Activated naive CD4-positive, alpha-beta T cell treated with anti-CD3 and anti-CD28 coated beads, Interleukin-2, amount 10 ng/mL, durations not matched to agents 7 days and 5 days (primary cell): ENCODE measurements at places on chromosomes 6 and 20.

GRCh38 chr6:25359191-25359861 lies 80.2 kb downstream of the CARMIL1 start:
- no peaks in the 10 kb centered on the region for H3K27me3 ChIP-seq
- H3K4me3 ChIP-seq: no peak overlapping the region
- no peaks in the 10 kb centered on the region for H3K36me3 ChIP-seq
- no peak overlapping the region for H3K27ac ChIP-seq
- DNase-seq: no peak
- no peaks in the 10 kb centered on the region for H3K4me1 ChIP-seq

DNA sequence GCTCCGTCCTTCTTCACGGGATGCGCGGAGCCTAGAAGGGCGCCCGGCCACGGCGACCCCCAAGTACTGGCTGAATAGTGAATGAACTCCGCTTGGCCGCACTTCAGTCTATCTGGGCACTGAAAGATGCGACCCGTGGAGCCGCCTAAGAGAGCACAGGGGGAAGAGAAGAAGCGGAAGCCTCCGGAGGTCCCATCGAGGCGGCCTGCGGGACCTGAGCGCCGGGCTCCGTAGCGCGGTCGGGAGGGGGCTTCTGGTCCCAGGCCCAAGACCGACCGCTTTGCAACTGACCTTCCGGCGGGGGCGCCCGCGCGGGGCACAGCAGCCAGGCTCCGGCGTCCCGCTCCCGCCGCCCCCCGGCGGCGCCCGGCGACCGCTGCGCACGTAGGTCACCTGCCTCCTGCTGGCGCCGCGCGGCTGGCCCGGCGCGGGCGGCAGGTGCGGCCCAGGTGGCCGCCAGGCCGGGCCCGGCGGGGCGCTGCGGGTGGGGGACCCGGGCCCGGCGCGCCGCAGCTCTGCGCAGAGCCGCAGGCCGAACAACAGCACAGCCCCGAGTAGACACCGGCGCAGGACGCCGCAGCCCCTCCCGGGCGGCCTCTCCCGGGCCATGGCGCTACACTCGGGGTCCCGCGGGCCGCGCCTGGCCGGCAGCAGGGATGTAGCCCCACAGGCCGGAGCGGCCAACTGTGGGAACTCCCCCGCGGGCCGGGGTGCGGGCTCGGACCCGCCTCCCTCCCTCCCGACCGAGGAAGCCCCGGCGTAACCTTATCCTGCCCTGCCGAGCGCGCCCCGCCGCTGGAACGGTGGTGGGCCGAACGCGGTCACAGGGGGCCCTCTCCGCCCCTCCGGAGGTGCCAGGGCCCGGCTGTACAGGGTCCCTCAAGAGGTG lies at the start of gene METTL24:
Gene METTL24 (minus strand): TSS at position 686 of the 889 bp plus-strand sequence. CDS start 77 bp downstream, at position 609.
- no peak within 1 kb of the TSS for H3K27ac ChIP-seq
- no peaks in the 10 kb centered on the region for H3K36me3 ChIP-seq
- DNase-seq: peak; percentile 21
- H3K4me3 ChIP-seq: peak within 1 kb of the TSS; percentile 67
- peaks cover 49% of the 10 kb centered on the region for H3K27me3 ChIP-seq

GRCh38 chr6:168676552-168677322 lies 235.8 kb downstream of the SMOC2 start:
- no peak for DNase-seq
- H3K36me3 ChIP-seq: no peaks in the 10 kb centered on the region
- H3K4me1 ChIP-seq: no peaks in the 10 kb centered on the region
- no peak overlapping the region for H3K4me3 ChIP-seq
- peaks cover 5% of the 10 kb centered on the region for H3K27me3 ChIP-seq

- H3K27ac ChIP-seq: peak within 1 kb of the TSS; percentile 70
- peaks cover 51% of the 10 kb centered on the region for H3K4me1 ChIP-seq
Observed at GRCh38 chr6:43181942-43182860, at the start of gene CUL9. TSS of gene CUL9 (plus strand) at chr6:43182196. CDS start at chr6:43184311, 2,115 bp downstream.

DNA sequence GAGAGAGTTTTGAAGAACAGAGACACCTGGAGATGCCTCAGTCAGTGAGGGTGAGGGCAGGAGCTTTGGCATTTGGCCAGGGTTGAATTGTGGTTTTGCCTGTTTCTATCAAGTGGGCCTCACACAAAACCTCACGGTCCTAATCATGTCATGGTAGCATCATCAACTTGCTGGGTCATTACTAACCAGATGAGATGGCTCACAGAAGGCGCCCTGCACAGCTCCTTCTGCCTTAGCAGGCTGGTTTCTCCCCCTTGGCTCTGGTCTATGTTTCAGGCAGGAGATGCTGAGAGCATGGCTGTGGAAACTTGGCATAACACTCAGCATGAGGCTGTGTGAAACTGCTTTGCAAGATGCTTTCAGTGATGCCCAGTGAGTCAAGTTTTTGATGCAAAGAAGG lies 99.3 kb downstream of the LRRC1 start:
- no peaks in the 10 kb centered on the region for H3K36me3 ChIP-seq
- DNase-seq: no peak
- no peak overlapping the region for H3K4me3 ChIP-seq
- H3K4me1 ChIP-seq: peaks cover 3% of the 10 kb centered on the region
- no peak overlapping the region for H3K27ac ChIP-seq

- no peaks in the 10 kb centered on the region for H3K27me3 ChIP-seq
- H3K4me3 ChIP-seq: peak overlapping the region; percentile 18
- H3K36me3 ChIP-seq: peaks cover 55% of the 10 kb centered on the region
- H3K27ac ChIP-seq: peak overlapping the region; percentile 84
- peaks cover 76% of the 10 kb centered on the region for H3K4me1 ChIP-seq
- DNase-seq: no peak
Observed at GRCh38 chr6:20409427-20409971, 7.8 kb downstream of the E2F3 start.

- H3K27ac ChIP-seq: no peak overlapping the region
- peaks cover 8% of the 10 kb centered on the region for H3K4me1 ChIP-seq
- peaks cover 8% of the 10 kb centered on the region for H3K27me3 ChIP-seq
Observed at GRCh38 chr6:52596371-52597028, 19.6 kb upstream of the TRAM2 start.

DNA sequence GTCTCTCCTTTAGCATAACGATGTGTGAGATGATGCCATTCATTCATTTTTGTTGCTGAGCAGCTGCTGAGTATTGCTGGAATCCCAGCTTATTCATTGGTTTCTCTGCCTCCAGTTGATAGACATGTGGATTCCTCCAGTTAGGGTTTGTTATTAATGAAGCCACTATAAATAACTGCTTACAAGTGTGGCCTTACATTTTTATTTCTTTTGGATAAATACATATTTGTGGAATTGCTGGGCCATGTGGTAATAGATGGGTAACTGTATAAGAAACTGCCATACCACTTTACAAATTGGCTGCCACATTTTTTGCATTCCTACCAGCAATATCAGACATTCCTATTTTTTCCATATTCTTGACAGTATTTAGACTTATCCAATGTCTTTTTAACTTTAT lies 2.6 kb upstream of the HLA-B start:
- peaks cover 39% of the 10 kb centered on the region for H3K4me1 ChIP-seq
- H3K36me3 ChIP-seq: peaks cover 26% of the 10 kb centered on the region
- DNase-seq: no peak
- H3K27me3 ChIP-seq: peaks cover 9% of the 10 kb centered on the region
- H3K27ac ChIP-seq: no peak overlapping the region

GRCh38 chr20:15205719-15206118 lies 868.3 kb upstream of the FLRT3 start:
- H3K36me3 ChIP-seq: no peaks in the 10 kb centered on the region
- no peak overlapping the region for H3K4me3 ChIP-seq

- peaks cover 2% of the 10 kb centered on the region for H3K36me3 ChIP-seq
- H3K4me1 ChIP-seq: peaks cover 37% of the 10 kb centered on the region
- peak; percentile 50 for DNase-seq
- peak overlapping the region; percentile 86 for H3K27ac ChIP-seq
Observed at GRCh38 chr6:5507131-5507681, 245.9 kb downstream of the FARS2 start.

DNA sequence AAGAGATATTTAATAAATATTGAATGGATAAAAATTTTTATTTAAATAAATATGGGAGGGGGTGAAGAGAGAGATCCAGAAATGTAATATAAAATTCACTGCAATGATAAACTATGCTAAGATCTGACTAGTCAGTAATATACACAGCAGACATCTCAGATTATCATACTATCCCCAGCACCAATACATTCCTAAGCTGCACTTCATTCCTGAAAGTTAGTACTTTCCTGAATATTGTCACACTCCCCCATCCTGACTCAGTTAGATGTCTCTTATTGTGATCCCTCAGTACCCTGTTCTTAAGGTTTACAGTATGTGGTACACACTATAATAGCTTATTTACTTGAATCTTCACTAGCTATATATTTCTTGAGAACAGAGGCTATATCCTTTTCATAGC lies 88.3 kb upstream of the KCNQ5 start:
- H3K4me1 ChIP-seq: no peaks in the 10 kb centered on the region
- H3K27me3 ChIP-seq: peaks cover 10% of the 10 kb centered on the region
- no peaks in the 10 kb centered on the region for H3K36me3 ChIP-seq
- no peak for DNase-seq
- H3K27ac ChIP-seq: no peak overlapping the region
- H3K4me3 ChIP-seq: no peak overlapping the region

- peaks cover 3% of the 10 kb centered on the region for H3K36me3 ChIP-seq
- no peak for DNase-seq
- peaks cover 5% of the 10 kb centered on the region for H3K4me1 ChIP-seq
- no peak overlapping the region for H3K4me3 ChIP-seq
Observed at GRCh38 chr6:170464524-170464979, 88.6 kb downstream of the PSMB1 start.

GRCh38 chr6:111597291-111598086 lies 8.2 kb downstream of the TRAF3IP2 start:
- H3K36me3 ChIP-seq: peaks cover 18% of the 10 kb centered on the region
- H3K27me3 ChIP-seq: no peaks in the 10 kb centered on the region
- no peak overlapping the region for H3K4me3 ChIP-seq
- DNase-seq: no peak
- peaks cover 19% of the 10 kb centered on the region for H3K4me1 ChIP-seq
- no peak overlapping the region for H3K27ac ChIP-seq

- H3K4me1 ChIP-seq: peaks cover 16% of the 10 kb centered on the region
- H3K27ac ChIP-seq: no peak overlapping the region
- H3K27me3 ChIP-seq: peaks cover 17% of the 10 kb centered on the region
- peak; percentile 45 for DNase-seq
- no peaks in the 10 kb centered on the region for H3K36me3 ChIP-seq
Observed at GRCh38 chr20:24747010-24747712, 201.9 kb upstream of the CST7 start.

DNA sequence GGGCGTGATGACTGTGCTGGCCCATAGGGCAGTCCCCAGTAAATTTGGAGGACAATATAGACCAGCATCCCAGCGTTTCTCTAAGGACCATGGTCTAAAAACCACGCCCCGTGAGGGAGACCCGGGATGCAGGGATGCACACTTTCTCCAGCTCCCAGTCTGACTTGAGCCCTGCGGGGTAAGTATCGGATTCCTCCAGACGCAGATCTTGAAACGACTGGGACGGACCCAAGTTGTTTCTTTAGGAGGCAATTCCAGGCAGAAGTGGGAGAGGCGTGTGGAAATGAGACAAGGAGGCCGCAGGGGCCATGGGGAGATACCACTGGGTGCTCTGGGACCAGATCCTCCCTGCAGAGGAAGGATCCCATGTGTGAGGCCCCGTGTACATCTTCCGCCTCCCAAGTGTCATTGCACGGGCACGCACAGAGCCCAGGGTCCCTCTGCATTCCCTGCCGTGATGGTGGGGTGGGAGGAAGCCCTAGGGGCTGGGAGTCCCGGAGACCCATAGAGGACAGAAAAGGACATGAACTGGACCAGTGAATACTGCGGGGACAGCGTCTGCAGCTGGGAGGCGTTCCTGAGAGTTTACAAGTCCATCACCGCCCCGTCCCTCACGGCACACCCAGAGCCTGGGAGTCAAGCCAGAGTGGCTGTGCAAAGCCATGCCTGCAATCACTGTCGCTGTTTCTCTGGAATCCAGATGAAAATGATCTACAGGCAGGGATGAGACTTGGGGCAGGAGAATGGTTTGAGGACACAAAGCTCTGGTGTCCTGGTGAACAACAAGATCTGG lies 522.9 kb downstream of the CDH26 start:
- H3K36me3 ChIP-seq: no peaks in the 10 kb centered on the region
- no peak overlapping the region for H3K4me3 ChIP-seq
- H3K4me1 ChIP-seq: no peaks in the 10 kb centered on the region
- H3K27me3 ChIP-seq: peaks cover 7% of the 10 kb centered on the region
- no peak for DNase-seq

DNA sequence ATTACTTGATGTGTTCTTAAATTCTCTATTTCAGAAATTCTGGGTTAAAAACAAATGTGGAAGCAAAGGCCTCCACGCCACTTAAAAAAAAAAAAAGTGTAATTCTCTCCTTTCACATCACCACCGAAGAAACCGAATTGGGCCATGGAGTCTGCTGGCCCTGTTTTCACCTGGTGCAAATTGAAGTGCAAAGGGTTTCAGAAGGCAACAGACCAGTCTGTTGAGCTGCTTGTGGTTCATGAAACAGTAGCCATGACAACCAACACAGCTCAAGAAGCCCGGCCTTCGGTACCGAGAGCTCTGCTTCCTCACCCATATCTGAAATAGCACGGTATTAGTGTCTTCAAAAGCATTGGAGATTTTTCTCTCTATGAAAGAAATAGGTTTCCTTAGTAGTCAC lies 63.1 kb downstream of the GMPR start:
- no peak overlapping the region for H3K27ac ChIP-seq
- H3K4me1 ChIP-seq: no peaks in the 10 kb centered on the region
- DNase-seq: no peak
- H3K36me3 ChIP-seq: peaks cover under 1% of the 10 kb centered on the region
- H3K4me3 ChIP-seq: no peak overlapping the region
- H3K27me3 ChIP-seq: no peaks in the 10 kb centered on the region

GRCh38 chr6:12414096-12414675 lies 124.0 kb downstream of the EDN1 start:
- H3K4me1 ChIP-seq: no peaks in the 10 kb centered on the region
- H3K4me3 ChIP-seq: no peak overlapping the region
- no peak overlapping the region for H3K27ac ChIP-seq
- H3K36me3 ChIP-seq: no peaks in the 10 kb centered on the region

- no peak for DNase-seq
- no peak overlapping the region for H3K4me3 ChIP-seq
- no peak overlapping the region for H3K27ac ChIP-seq
- H3K4me1 ChIP-seq: no peaks in the 10 kb centered on the region
- peaks cover 59% of the 10 kb centered on the region for H3K27me3 ChIP-seq
Observed at GRCh38 chr6:157339432-157339831, 16.1 kb upstream of the TMEM242 start.

DNA sequence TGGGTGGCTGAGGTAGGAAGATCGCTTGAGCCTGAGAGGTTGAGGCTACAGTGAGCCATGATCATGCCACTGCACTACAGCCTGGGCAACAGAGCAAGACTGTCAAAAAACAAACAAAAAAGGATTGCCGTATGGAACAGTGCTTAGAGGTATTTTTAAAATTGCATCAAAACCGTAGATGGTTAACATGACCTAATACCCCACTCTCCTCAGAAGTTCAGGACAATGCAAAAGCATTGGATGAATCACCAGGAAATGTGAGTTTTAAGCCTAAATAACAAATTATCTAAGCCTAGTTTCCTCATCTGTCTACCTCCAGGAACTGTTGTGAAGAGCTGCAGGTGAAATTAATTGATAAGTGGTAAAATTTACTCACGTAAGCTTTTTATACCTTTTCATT lies 123.8 kb upstream of the ID4 start:
- no peaks in the 10 kb centered on the region for H3K4me1 ChIP-seq
- H3K4me3 ChIP-seq: no peak overlapping the region
- no peak overlapping the region for H3K27ac ChIP-seq
- no peak for DNase-seq
- H3K36me3 ChIP-seq: no peaks in the 10 kb centered on the region

- H3K4me3 ChIP-seq: no peak overlapping the region
- peaks cover 32% of the 10 kb centered on the region for H3K27me3 ChIP-seq
- peaks cover 5% of the 10 kb centered on the region for H3K4me1 ChIP-seq
- DNase-seq: no peak
- H3K27ac ChIP-seq: no peak overlapping the region
- H3K36me3 ChIP-seq: no peaks in the 10 kb centered on the region
Observed at GRCh38 chr20:18272451-18272850, 15.9 kb upstream of the ZNF133 start.
